SHP77 (cell line): ENCODE measurements at places on chromosomes 5 and 9.

GRCh38 chr5:42089705-42090104, 164.6 kb downstream of the FBXO4 start:
- DNase-seq = no peak

DNA sequence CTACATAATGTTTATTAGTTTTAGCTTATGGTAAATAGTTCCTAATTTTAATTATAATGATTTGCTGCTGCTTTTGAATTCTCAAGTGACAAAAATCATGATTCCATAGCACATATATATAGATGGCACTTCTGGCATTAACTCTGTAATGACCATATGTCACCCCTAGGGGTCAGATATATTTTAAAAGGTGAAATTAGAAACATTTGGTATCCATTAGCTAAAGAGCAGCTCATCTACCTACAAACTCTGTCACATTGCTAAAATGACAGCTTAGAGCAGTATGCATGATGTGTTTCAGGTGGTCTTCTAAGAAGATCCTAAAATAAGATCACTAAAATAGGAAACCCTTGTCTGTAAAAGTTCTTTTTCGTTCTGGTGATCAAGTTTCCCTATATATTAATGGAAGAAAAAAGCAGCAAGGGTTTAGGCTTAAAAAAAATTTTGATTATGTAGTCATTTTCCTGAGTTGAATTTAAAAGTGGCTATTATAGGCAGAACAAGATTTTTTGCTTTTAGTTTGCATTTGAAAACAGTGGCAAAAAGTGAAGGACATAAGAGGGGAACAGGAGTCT, 157.7 kb upstream of the POU5F2 start:
- no peak for DNase-seq

DNA sequence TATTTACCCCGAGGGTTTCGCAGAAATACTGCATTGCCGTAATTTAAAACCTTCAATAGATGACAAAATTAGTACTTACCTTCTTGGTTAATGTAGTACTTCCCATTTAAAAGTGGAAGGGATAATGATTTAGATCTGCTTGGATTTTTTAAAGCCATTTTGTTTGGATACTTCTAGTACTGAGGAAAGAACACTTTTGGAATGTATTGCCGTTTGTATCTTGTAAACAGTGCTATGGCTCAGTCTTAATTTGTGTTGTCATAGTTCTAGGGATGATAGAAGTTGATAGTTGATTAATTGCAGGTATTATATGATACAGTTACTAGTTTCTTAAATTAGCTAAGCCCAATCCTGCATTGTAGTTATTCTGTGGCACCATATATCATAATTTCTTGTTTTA, 33.1 kb downstream of the TNPO1 start:
- DNase-seq = no peak

DNA sequence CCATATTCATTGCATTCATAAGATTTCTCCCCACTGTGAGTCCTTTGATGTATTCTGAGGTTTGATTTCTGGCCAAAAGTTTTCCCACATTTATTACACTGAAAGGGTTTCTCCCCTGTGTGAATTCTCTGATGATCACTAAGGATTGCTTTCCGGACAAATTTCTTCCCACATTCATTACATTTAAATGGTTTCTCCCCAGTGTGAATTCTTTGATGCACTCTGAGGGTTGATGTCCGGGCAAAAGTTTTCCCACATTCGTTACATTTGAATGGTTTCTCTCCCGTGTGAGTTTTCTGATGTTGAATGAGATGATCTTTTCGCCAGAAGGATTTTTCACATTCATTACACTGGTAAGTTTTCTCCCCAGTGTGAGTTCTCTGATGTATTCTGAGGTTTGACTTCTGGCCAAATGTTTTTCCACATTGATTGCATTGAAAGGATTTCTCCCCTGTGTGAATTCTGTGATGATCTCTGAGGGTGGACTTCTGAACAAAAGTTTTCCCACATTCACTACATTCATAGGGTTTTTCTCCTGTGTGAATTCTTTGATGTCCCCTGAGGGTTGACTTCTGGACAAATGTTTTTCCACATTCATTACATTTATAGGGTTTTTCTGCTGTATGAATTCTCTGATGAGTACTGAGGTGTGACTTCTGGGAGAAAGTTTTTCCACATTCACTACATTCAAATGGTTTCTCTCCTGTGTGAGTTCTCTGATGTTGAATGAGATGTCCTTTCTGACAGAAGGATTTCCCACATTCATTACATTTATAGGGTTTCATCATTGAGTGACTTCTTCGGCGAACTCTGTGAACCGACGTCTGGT, 18.8 kb downstream of the ZNF510 start:
- no peak for DNase-seq

- peak; percentile 43 for DNase-seq
Measured at GRCh38 chr5:145943674-145944121, 7.3 kb downstream of the SH3RF2 start.

DNA sequence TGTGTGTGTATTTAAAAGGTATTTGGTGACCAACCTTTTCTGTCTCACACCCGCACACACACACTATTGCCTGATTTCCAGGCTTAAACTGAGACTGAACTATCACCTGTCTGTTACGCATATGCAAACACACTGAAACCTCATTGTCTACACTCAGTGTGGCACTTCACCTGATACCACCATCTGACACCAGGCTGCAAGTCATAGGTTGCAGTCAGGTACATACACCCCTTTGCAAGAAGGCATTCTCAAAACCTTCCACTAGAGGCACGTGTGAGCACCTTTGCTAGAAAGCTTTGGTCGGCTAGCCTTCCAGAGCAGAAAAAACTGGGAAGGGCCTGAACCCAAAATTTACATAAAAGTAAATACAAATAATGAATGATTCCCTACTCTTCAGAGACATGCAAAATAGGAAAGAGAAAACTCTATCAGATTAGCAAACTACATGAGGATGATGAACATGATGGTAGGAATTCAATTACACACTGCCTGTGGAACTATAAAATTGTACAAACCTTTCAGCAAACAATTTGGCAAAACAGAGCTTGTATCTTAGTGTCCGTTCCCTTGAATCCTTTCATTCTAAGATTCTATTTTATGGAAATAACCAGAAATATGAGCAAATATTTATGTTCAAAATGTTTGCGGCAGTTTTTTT, 5.9 kb upstream of the FOXD1 start:
- DNase-seq = peak; percentile 60

DNA sequence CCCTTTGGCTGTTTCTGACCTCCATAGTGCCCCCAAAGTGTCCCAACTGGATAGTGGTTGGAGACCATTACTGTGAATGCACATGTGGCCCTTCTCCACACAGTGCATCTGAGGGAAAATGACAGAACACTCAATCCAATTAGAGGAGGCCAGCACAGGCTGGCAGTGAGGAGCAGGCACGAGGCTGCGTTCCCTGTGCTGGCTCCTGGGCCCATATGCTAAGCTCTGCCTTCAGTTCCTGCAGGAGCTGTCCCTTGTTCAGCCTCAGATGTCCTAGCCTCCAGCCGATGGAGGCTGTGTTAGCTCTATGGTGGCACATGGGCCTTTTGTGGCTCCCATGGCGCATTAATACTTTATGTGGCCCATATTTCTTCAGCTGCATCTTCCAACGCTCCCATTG, 35.8 kb downstream of the ALG2 start:
- DNase-seq = no peak

GRCh38 chr5:137887831-137888230, 1.4 kb upstream of the PKD2L2 start:
- no peak for DNase-seq

DNA sequence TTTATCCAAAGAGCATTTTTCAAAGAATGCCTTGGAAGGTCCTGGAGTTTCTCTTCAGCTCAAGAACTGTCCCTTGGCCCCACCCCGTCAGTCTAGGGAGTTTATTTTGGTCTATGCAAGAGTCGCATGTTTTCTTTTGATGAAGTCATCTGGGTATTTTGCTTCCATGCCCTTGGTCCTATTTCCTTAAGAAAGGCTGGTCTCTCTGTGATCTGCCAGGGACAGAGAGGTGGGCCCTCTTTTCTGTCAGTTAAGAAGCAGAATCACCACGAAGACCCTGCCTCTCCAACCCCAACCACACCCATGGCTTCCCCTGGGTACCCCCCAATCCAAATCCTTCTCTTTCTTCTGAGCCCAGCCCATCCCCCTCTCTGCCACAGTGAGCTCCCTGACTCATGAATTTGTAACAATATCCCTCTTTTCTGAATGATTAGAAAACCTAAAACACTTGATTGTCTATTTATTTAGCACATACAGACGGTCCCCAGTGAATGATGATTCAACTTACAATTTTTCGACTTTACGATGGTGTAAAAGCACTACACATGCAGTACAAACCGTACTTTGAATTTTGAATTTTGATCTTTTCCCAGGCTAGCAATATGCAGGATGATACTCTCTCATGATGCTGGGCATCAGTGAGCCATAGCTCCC, 163.5 kb upstream of the ADRA1B start:
- DNase-seq = no peak

- no peak for DNase-seq
Measured at GRCh38 chr5:169281625-169282024, 19.3 kb downstream of the SLIT3 start.

DNA sequence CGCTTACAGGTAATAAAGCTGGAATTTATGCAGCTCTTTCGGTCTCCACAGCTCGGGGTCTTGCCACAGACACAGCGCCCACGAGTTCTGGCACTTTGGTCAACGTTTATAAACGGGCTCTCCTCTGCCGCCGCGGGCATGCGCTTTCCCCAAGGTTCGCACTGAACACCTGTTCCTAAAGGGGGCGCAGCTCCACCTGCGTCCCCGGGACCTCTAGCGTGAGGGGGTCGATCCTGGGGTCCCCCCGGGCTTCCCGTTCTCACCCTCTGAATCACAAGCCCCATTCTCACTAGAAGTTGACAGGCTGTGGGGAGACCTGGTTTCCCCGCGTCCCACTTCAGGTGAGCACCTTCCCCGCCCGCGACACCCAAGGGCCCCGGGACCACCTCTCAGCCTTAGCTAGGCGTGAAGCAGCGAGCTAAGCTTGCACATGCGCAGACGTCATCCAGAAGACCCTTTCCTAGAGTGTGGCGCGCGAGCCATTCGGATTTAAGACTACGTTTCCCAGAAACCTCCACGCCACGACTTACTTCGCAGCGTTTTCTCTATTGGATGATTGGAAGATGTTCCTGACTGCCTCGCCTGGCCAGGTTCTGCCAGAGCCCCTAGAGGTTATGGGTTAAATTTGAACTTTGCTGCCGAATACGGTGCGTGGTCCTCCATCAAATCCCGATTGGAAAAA, 21.3 kb upstream of the ZNF782 start:
- DNase-seq = peak; percentile 90

- DNase-seq = no peak
Measured at GRCh38 chr5:67896311-67896929, 319.1 kb upstream of the PIK3R1 start.

DNA sequence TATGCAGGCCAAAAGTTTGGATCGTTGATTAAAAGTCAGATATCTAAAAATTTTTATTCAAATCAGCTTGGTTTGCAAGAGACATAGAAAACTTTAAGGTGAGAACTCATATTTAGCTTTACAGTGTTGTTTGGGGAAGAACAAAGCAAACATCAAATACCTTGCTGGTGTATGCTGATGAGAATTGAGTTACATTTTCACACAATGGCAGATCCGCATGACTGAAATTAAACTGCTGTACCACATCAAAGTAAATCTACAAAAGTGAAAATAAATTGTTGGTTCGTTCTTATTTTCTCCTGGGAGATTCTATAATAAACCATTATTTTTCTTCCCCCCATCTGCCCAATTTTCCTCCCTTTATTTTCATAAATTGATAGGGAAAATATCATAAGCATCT, 198.2 kb upstream of the PCSK5 start:
- DNase-seq = no peak

DNA sequence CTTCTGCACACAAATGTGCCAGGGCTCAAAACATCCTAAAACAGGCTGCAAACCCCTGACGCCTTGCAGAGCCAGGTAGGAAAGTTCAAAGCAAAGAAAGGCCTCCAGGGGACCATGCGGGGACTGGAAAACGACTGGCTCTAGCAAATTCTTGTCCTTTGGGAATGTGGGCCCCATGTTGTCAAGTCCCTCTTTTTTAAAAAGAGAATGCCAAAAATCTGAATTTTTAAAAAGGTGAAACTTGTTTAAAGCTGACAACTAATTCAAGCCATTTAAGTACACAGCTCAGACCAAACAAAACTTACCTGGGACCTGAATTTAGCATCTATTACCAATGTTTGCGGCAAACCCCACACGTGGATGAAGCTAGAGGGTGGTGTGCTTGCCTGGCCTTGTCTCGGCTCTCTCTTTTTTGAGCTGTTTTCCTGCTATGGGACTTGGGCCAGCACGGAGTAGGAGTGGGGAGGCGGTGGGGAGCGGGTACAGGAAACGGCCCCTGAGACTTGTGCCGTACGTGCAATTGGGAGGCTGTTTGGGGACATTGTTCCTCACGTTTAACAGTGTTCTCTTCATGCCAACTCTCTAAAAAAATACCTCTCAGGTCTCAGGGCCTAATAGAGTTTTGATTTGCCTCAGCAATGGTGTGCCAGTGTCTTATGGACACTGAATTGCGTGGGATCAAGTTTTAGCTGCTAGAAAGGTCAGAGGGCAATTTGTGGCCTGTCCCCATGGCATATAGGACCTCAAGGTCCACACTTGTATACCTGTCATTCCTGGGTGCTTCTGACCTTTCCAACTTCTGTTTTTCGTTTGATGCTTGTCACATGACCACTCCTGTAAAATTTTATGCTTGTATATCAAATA, 15.1 kb upstream of the PHF19 start:
- no peak for DNase-seq

GRCh38 chr5:97553604-97554452, 370.8 kb upstream of the RIOK2 start:
- DNase-seq = no peak

- no peak for DNase-seq
Measured at GRCh38 chr5:132622608-132623007, 35.4 kb upstream of the IL13 start.

DNA sequence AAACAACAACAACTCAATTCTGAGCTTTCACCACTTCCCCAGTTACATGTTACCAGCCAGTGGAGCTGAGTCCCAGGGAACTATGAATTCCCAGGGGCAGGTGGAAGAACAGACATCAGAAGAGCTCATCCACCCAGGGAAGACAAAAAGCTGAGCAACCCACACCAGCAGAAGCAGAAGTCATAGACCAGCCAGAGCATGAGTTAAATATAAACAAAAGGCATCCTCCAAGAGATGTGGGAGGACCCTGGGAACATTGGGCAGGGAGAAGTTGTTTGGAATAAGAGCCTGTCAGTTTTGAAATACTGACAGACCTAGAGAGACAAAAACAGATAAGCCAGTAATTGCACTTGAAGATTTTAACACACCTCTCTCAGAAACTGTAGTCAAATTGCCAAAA, 102.3 kb upstream of the LMX1B start:
- DNase-seq = no peak

DNA sequence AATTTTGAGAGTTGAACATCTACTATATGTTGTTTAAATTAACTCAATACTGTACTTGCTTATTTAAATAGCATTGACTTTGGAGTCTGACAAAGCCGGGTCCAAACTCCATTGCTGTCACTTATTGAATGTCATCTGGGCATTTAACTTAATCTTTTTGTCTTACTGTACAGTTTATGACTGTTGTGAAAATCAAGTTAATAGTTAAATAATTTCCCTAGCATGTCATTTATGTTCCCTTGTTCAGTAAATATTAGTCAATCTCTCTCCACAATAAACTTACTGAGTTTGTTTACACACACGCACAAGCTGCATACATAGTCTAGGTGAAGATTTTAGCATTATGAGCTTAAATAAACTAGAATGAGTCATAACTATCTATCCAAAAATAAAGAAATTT, 6.3 kb upstream of the UGCG start:
- DNase-seq = no peak

GRCh38 chr5:53779541-53779981, 219.1 kb downstream of the NDUFS4 start:
- DNase-seq = peak; percentile 35

- DNase-seq = no peak
Measured at GRCh38 chr9:93156475-93157008, 22.5 kb upstream of the NINJ1 start.
